Pancreas (tissue), 10 donors: ENCODE measurements at places on chromosomes 6 and 20. TPM values are rescaled to one million over a fixed set of nuclear protein-coding genes. Genes with fewer than 3 reads are reported as not detected.

DNA sequence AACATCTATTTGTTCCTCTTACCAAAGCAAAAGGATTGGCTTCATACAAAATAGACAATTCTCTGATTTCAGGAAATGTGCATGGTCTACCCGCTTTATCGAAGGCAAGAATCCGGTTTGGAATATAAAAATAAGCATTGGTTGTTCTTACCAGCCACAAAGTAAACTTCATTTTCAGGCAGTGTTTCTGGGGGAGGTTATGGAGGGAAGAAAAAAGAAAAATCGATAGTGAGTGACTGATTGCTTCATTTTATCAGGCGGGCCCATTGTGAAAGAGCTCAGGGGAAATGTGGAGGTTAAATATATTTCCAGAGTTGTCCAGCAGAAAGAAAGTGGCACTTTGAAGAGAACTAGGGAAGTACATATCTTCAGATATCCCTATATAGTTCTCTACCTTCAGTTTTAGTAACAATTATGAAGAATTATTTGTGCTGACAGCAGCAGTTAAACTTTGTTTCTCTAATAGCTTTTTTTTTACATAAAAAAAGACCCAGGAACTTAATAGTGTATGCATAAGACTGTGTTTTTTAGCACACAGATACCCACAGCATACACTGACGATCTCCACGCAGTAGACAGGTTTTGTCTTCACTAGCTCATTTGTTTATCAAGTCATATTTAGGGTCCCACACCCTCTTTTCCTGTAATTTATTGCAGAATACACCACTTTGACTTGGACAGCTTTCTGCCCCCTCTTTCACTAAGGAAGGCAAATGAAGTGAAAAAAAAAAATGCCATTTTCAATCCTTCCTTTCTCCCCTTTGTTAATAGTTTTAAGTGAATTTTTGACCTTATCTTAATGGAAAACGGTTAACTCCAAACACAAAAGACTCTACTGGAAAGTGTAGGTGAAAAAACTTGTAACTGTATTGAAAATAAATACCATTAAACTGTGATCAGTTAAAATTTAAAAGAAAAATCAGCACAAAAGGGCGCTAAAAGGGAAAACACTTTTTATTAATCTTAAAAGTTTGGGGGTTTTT, 2.9 kb downstream of the POU3F2 start:
- no peaks in the 10 kb centered on the region for H3K36me3 ChIP-seq
- no peak for DNase-seq
- H3K27me3 ChIP-seq, result peaks cover 37% of the 10 kb centered on the region
- no peak overlapping the region for H3K4me3 ChIP-seq

- no peak overlapping the region for H3K27ac ChIP-seq
- no peaks in the 10 kb centered on the region for H3K36me3 ChIP-seq
- H3K4me3 ChIP-seq, result peak overlapping the region; percentile 45
- H3K4me1 ChIP-seq, result peaks cover 6% of the 10 kb centered on the region
- peak; percentile 54 for DNase-seq
- no peaks in the 10 kb centered on the region for H3K27me3 ChIP-seq
These were observed 129.2 kb upstream of the PRND start for GRCh38 chr20:4592316-4593148.

DNA sequence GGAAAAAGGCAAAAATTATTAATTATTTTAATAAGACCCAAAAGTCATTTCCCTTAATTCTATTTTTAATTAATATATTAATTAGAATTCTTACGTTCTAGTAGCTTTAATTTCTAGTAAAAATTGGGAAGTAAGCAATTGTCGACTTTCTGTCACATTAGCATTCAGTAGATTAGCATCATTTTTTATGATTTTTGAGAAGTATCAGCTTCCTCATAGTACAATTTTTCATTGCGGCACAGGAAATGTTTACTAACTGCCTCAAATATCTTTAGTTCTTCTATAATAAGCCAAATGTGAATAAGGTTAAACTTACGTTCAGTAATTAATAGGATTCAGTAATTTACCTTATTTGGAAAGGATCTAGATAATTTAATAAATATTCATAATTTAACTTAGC, 687.4 kb downstream of the EPM2A start:
- no peak for DNase-seq
- H3K27me3 ChIP-seq, result no peaks in the 10 kb centered on the region
- no peaks in the 10 kb centered on the region for H3K36me3 ChIP-seq
- H3K4me3 ChIP-seq, result no peak overlapping the region

GRCh38 chr6:7058250-7058923, 49.4 kb upstream of the RREB1 start:
- no peak overlapping the region for H3K4me3 ChIP-seq
- peak overlapping the region; percentile 84 for H3K27ac ChIP-seq
- peak; percentile 60 for DNase-seq
- H3K4me1 ChIP-seq, result peaks cover 45% of the 10 kb centered on the region
- H3K27me3 ChIP-seq, result no peaks in the 10 kb centered on the region

- H3K27me3 ChIP-seq, result no peaks in the 10 kb centered on the region
- H3K4me3 ChIP-seq, result no peak overlapping the region
- no peaks in the 10 kb centered on the region for H3K36me3 ChIP-seq
- peaks cover 22% of the 10 kb centered on the region for H3K4me1 ChIP-seq
These were observed 30.4 kb downstream of the SCAF8 start for GRCh38 chr6:154763650-154764049.

DNA sequence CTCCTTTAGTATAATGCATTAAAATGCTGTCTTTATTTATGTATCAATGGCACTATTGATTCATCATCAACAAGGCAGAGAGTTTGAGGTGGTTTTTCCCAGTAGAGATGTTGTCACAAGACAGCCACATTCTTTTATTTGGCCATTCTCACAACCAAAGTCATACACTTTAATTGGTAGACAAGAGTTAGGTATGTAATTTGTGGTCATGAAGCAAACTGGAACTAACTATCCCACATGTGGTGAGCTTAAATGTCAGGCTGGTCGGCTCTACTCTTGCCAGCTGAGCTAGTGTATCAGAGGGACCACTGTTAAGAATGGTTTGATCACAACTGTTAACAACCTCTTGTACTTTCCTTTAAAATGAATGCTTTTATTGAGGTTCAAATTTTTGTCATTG, 714.6 kb downstream of the CD109 start:
- no peaks in the 10 kb centered on the region for H3K27me3 ChIP-seq
- no peaks in the 10 kb centered on the region for H3K36me3 ChIP-seq
- no peak for DNase-seq
- no peaks in the 10 kb centered on the region for H3K4me1 ChIP-seq

- no peak for DNase-seq
- no peak overlapping the region for H3K27ac ChIP-seq
- peaks cover 4% of the 10 kb centered on the region for H3K4me1 ChIP-seq
- H3K4me3 ChIP-seq, result no peak overlapping the region
- no peaks in the 10 kb centered on the region for H3K27me3 ChIP-seq
- H3K36me3 ChIP-seq, result no peaks in the 10 kb centered on the region
These were observed 67.2 kb downstream of the MAP3K4 start for GRCh38 chr6:161058741-161059140.

Gene GGTLC1
- total RNA-seq, result not detected

DNA sequence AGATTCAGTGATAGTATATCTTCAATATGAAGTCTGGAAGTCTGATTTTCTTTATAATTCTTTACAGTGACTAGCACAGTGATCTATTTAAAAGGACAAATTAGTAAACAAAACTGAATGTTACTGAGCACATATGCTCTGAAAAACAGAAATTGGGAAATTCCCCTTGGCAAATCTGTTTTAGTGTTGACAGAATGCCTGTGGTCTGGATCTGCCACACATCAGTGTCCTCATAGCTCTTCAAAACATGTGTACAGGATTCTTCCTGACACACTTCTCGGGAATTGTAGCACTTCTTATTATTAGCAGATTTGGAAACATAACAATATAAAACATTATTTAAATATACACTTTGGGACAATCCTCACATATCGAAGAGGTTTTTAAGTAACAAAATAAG, 354.3 kb downstream of the COL12A1 start:
- H3K4me3 ChIP-seq, result no peak overlapping the region
- DNase-seq, result no peak
- H3K4me1 ChIP-seq, result no peaks in the 10 kb centered on the region
- H3K36me3 ChIP-seq, result no peaks in the 10 kb centered on the region
- no peaks in the 10 kb centered on the region for H3K27me3 ChIP-seq
- no peak overlapping the region for H3K27ac ChIP-seq

Gene VNN1
- 0.88 TPM for total RNA-seq

GRCh38 chr6:45548657-45549515, 171.2 kb upstream of the SUPT3H start:
- H3K4me1 ChIP-seq, result no peaks in the 10 kb centered on the region
- no peaks in the 10 kb centered on the region for H3K27me3 ChIP-seq
- no peaks in the 10 kb centered on the region for H3K36me3 ChIP-seq
- no peak overlapping the region for H3K4me3 ChIP-seq
- no peak for DNase-seq
- no peak overlapping the region for H3K27ac ChIP-seq

- no peak overlapping the region for H3K27ac ChIP-seq
- no peaks in the 10 kb centered on the region for H3K27me3 ChIP-seq
- no peak overlapping the region for H3K4me3 ChIP-seq
- H3K36me3 ChIP-seq, result no peaks in the 10 kb centered on the region
These were observed 193.7 kb downstream of the GJA10 start for GRCh38 chr6:90088009-90088408.

DNA sequence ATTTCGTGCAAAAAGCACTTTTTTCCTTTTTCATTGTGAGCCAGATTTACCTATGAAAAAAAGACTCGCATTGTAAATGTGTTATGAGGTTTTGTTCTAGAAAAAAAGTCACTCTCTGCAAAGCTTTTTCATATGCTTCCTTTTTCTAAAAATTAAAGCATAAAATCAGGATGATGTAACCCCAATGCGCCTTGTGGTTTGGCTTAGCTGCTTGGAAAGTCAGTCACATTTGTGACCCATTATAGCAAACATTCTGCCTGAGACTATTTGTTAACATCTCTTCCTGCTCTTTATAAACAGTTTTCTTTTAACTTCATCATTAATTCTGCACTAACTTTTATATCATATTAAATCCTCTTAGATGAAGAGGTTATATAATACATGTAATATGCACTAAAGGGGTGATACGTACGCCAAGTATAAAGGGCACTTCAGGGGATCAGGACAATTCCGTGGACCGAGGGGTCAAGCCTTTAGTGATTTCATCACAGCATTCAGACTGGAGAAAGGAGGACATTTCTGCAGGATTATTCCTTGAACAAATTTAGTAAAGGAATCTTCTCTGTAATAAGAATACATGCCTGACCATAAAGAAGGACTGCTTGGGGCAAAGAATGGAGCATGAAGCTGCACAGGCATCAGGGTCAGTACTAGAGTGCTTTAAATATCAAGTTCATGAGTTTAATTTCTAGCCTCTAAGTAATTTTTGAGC, 48.1 kb upstream of the SMLR1 start:
- H3K36me3 ChIP-seq, result no peaks in the 10 kb centered on the region
- H3K4me3 ChIP-seq, result no peak overlapping the region
- H3K27me3 ChIP-seq, result no peaks in the 10 kb centered on the region

DNA sequence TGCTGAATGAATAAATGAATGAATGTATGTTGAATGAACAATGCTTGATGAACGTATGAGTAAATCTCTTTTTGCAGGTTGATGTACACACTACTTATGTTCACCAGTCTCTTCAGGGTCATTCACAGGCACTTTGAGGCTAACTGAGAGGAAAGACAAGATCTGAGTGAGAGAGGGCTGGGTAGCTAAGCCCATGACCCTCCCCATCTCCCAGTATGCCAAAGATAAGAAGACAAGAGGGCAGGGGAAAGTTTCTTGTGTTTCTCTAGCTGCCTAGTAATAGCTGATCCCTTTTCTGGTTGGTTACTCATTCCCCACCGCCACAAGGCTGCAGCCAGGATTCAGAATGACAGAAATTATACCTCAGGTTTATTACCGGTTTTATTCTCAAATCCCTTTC, 90.7 kb downstream of the CEP57L1 start:
- no peak overlapping the region for H3K27ac ChIP-seq
- no peaks in the 10 kb centered on the region for H3K27me3 ChIP-seq
- H3K4me1 ChIP-seq, result no peaks in the 10 kb centered on the region
- H3K4me3 ChIP-seq, result no peak overlapping the region

- no peak for DNase-seq
- H3K4me1 ChIP-seq, result peaks cover 48% of the 10 kb centered on the region
- no peak overlapping the region for H3K4me3 ChIP-seq
- H3K27me3 ChIP-seq, result no peaks in the 10 kb centered on the region
- no peak overlapping the region for H3K27ac ChIP-seq
- H3K36me3 ChIP-seq, result no peaks in the 10 kb centered on the region
These were observed 2.8 kb upstream of the TMEM30A start for GRCh38 chr6:75287424-75287823.

DNA sequence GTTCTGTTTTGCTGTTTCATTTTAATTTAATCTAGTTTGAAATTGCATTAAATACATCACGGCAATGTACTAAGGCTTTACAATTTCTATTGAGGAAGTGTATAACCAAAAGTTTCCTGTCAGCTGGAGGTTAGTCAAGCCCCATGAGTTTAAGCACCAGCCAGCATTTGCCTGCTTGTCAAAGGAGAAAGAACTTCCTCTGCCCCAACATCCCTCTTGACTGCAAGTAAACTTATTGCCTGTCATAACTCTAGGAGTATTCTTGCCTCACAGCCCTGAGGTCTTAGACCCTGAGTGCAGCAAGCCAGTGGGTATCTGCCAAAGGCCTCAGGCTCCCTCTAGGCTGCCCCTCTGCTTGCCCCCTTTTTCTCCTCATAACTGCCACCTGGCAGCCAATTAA, 106.7 kb upstream of the INSM1 start:
- no peak overlapping the region for H3K4me3 ChIP-seq
- DNase-seq, result no peak
- no peaks in the 10 kb centered on the region for H3K27me3 ChIP-seq
- H3K27ac ChIP-seq, result no peak overlapping the region

GRCh38 chr6:138441965-138442364, 37.9 kb downstream of the HEBP2 start:
- no peak overlapping the region for H3K27ac ChIP-seq
- no peaks in the 10 kb centered on the region for H3K4me1 ChIP-seq
- no peak for DNase-seq
- H3K27me3 ChIP-seq, result no peaks in the 10 kb centered on the region
- H3K4me3 ChIP-seq, result no peak overlapping the region

DNA sequence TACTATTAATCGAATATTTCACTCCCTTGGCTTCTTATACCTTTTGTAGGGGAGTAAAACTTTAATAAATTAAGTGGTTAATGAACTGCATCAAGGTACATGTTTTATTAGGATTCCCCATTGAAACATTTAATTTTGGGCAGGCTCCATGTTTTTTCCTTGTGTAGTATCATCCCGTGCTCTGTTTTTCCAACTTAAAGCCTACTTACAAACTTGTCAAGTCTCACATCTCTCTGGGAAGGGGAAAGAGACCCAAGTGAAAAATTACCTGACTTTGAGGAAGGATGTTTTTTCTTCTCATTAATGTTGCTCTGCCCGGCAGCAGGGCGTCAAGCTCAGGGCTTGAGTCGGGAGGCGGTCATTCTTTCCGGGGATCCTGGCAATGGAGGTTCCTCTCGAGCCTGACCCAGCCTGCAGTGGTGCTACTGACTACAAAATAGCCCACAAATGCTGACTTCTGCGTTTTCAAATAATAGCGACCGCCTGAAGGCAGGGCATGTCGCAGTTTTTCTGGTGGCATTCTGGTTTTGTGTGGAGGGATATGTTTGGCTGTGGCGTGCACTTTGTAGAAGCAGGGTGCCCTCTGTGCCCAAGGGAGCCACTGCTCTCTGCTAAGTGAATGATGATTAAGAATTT, 2.4 kb downstream of the DSP start:
- peak overlapping the region; percentile 91 for H3K4me3 ChIP-seq
- H3K36me3 ChIP-seq, result no peaks in the 10 kb centered on the region
- H3K27me3 ChIP-seq, result no peaks in the 10 kb centered on the region
- peak; percentile 63 for DNase-seq
